ENCODE measurements at places on chromosomes 7 and 10.

DNA sequence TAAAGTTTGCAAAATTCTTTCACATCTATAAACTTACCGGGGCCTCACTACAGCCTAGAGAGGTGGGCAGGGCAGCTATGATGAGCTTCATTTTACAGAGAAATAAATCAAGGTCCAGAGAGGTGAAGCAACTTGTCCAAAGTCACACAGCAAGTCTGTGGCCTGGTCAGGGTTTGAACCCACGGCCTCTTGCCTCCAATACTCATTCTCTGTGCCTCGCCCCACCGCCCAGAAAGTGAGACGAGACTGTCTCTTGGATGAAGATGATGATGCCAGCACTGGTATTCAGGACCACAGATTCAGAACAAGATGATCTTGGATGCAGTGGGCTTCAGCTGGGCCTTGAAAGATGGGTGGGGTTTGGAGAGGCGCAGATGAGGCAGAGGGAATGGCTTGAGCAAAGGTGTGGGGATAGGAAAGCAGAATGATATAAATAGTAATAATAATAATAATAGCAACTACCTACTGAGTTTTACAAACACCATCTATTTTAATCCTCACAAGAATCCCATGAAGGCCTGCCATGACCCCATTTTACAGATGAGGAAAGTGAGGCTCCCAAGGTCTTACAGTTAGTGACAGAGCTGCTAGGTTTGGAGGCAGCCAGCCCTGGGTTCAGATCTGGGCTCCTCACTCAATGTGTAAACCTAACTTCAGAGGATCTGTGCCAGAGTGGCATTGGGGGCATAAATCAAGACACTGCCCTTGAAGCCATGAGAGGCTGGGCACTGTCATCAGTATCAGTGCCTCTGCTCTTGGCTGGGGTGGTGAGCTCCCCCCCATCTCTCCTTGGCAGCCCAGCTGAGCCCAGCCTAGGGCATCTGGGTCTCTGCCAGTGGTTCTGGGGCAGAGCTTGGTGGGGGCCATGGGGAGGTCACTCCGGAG is 70.0 kb downstream of the NEURL1 start:
- DNase-seq, result no peak

DNA sequence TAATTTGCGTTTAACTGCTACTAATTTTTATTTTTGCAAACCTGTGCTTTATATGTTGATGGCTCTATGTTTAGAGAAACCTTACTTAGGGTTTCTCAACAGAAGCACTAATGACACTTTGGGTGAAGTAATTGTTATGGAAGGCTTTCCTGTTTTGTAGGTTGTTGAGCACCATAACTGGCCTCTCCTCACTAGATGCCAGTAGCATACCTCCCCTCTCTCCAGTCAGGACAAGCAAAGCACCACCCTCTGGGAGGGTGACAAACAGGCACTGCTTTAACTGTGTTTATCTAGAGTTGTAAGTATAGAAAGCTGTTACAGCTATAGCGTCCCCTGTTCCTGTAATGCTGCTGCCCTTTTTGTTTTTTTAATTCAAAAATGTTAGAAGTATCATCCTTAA is 60.9 kb downstream of the WAC start:
- DNase-seq, result no peak

DNA sequence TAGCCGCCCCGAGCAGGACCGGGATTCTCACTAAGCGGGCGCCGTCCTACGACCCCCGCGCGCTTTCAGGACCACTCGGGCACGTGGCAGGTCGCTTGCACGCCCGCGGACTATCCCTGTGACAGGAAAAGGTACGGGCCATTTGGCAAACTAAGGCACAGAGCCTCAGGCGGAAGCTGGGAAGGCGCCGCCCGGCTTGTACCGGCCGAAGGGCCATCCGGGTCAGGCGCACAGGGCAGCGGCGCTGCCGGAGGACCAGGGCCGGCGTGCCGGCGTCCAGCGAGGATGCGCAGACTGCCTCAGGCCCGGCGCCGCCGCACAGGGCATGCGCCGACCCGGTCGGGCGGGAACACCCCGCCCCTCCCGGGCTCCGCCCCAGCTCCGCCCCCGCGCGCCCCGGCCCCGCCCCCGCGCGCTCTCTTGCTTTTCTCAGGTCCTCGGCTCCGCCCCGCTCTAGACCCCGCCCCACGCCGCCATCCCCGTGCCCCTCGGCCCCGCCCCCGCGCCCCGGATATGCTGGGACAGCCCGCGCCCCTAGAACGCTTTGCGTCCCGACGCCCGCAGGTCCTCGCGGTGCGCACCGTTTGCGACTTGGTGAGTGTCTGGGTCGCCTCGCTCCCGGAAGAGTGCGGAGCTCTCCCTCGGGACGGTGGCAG is at the start of gene MGMT:
TSS of gene MGMT (plus strand) at position 539 of the 656 bp plus-strand sequence.
- peak; percentile 86 for DNase-seq

DNA sequence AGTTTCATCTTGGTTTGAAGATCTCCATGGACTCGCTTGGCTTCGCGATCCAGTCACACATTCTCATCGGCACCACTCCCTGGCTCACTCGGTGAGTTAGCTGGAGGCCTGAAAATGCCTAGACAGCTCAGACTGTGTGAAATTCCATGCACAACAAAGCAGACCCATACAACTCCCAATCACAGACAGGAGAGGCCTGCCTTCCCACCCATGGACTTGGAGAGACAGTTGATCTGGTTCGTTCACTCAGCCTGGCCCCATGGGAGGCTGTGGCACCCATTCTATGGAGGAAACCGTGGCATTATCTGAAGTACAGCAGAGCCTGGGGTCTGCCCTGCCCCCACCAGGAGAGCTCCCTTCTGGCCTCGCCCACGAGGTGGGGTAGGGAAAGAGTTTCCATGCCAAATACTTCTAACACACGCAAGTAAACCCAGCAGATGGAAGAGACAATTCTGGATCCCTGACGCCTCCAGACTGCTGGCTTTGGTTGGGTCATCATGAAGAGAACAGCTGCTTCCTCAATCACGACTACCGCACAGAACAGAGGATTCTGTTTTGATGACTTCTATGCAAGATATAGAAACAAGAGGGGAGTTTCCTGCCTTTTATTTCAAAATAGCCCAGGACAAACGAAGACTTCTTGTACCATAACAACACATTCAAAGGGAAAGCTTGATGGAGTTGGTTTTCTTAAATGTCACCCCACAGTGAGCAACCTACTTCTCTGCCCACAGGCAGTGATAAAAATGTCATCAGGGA is 15.9 kb downstream of the FAM53B start:
- DNase-seq, result peak; percentile 71

- DNase-seq, result no peak
These were observed 60.0 kb downstream of the DGKB start for GRCh38 chr7:14842523-14842922.

- no peak for DNase-seq
These were observed 12.0 kb downstream of the SCD start for GRCh38 chr10:100359030-100359432.

- DNase-seq, result peak; percentile 74
These were observed 638.9 kb upstream of the FZD8 start for GRCh38 chr10:36280890-36281499.

DNA sequence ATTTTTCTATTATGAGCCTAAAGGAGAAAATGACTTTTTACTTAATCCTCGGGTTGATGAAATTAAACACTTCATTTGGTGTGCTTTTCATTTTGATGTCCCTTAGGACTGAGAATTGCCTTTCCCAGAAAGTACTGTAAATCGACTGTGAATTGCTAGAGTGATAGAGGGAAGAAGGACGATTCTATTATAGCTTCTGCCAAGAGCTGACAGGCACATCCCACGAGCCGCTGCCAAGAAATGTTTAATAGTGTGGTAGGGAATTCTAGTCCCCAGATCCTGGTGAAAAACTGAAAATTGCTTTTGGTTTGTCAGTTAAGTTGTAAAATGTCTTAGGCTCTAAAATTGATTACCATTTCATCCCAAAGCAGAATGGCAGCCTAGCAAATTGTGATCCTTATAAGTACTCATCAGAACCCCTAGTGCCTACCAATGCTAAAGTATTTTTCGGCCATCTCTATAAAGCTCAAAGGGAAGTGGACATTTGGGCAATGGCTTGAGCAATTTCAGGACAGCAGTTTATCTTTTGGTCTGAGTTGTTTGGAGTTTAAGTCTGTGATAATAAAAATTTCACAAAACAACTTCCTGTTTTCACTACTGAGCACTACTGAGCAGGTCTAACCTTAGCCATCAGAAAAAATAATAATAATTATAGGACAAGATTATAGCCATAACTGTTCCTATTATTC is 44.6 kb upstream of the HYCC1 start:
- DNase-seq, result no peak

DNA sequence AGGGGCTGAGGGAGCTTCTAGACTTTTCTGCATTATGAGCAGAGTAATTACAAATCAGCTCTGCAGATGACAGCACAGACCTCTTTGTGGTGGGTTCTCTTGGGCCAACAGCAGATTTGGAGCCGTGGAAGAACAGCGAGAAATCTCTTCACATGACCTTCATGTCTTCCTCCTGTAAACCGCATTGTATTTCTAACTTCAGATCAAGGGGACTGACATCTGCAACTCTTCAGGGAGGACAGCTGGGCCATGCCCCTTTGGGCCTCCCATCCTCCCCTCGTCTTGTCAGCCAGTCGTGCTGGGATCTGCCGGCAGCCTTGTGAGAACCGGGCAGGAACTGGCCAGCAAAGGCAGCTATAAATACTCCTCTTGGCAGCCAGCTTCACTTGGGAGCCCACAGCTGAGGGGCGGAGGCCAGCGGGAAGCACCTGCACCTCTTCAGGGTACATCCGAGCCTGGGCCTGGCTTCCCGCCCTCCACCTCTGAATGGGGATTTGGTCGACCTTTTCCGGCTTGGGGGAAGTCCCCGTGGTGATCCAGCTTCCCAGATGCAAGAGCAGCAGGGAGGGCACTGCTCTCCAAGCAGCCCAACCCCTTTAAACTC is 54.7 kb downstream of the STEAP1B start:
- peak; percentile 59 for DNase-seq

- DNase-seq, result peak; percentile 15
These were observed 111.1 kb upstream of the CREB5 start for GRCh38 chr7:28301148-28301641.

DNA sequence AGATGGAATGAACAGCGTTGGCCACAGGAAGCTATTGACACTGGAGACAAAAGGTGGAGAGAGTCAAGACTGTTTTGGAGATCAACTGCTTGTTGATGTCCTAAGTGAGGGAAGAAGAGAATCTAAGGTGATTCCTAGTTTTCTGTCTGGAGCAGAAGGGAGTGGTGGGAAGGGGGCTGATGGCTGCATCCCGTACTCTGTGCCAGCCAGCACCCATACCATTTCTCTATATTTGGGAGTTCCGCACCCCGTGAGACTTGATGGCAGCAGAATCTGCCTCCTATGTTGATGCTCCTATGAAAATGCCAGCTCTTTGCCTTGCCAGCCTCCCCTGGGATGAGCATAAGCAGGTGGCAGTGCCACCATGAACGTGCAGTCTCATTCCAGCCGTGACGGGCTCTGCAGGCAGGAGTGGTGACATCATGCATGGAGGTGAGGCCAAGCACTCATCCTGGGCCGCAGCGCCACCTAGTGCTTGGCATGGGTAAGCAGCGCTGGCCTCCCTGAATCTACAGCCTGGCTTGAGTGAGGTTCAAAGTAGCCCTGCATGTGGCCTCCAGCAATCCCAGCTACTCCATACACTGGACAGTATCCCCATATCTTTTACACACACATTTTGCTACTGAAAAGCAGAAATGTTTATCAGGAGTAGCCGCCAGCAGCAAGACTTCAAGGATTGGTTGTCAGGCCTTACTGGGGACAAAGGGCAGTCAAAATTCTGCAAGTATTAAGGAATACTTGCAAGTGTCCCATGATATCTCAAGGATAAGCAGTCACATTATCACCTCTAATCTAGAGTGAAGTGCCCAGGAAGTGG is 43.0 kb downstream of the PODXL start:
- peak; percentile 91 for DNase-seq

GRCh38 chr10:69100136-69100872 is 12.4 kb downstream of the SRGN start:
- DNase-seq, result no peak

DNA sequence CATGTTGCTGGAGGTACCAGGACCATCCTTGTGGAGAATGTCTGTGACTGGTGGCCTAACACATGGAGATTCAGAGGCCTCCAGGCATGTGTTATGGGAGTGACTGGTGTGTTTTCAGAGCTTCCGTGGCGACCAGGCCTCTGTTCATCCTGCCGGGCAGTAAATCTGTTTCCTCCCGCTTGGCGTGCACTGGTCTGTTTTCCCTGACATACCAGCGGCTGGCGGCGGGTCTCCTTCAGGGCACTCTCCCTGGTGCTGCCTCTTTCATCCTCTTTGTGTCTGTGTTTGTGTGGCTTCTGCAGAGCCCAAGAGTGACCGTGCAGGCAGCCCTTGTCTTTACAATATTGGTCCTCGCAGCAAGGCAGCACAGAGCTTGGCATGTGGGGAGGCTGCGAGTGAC is 385.1 kb upstream of the MKI67 start:
- DNase-seq, result no peak

DNA sequence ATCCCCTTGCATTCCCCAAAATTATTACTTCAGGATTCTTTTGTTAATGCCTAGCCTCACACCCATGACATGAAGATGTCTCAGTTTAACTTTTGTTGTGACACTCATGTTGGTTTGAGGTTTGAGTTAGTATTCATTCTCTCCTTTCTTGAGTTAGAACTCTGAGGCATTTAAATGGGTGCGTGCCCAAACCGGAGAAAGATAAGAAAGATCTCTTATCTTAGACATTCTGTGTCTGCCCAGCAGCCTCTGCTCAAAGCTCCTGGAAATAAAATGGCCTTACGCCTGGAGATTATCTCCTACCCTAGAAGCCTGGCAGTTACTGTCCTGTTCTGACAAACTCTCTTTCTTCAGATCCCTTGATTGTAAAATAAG is 26.3 kb downstream of the WBP1L start:
- DNase-seq, result no peak

- peak; percentile 19 for DNase-seq
These were observed 33.5 kb upstream of the CADPS2 start for GRCh38 chr7:122919643-122920181.

- no peak for DNase-seq
These were observed 30.9 kb downstream of the GIMAP8 start for GRCh38 chr7:150481186-150481920.

DNA sequence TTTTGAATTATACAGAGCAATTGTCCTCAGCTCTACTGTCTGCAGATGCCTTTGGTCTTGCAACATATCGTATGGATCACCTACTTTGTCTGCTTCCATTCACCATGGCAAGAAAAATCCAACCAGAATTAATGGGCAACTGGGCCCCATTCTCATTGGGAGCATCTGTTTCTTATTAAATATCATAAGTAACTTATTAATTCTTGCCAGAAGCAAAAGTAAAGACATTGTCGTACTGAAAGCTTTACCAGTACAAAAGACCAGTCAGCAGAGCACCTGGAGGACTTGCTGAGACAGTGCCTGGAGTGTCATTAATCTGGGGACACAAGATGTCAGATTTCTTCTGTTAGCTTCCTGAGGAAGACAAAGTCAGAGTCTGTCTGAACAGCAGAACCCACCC is 404.5 kb downstream of the INHBA start:
- no peak for DNase-seq

DNA sequence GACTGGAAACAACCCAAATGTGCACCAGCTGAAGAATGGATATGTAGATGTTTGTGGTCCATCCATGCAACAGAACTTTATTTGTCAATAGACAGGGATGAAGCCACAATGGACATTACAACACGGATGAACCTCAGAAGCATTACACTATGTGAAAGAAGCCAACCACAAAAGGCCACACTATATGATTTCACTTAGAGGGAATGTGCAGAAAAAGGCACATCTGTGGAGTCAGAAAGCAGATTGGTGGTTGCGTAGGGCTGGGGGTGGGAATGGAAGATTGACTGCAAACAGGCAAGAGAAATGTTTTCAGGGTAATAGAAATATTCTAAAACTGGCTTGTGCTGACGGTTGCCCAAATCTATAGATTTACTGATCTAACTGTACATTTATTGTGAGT is 34.3 kb upstream of the WASHC2A start:
- peak; percentile 91 for DNase-seq

All from choroid plexus epithelial cell (primary cell).